ENCODE measurements at places on chromosomes 3 and 15. TPM values are rescaled to one million over a fixed set of nuclear protein-coding genes. Genes with fewer than 3 reads are reported as not detected.

GRCh38 chr3:116994351-116994879 lies 284.8 kb downstream of the TUSC7 start:
- no peak overlapping the region for H3K4me3 ChIP-seq
- no peaks in the 10 kb centered on the region for H3K27me3 ChIP-seq
- DNase-seq, result no peak
- no peaks in the 10 kb centered on the region for H3K4me1 ChIP-seq
- no peaks in the 10 kb centered on the region for H3K36me3 ChIP-seq

DNA sequence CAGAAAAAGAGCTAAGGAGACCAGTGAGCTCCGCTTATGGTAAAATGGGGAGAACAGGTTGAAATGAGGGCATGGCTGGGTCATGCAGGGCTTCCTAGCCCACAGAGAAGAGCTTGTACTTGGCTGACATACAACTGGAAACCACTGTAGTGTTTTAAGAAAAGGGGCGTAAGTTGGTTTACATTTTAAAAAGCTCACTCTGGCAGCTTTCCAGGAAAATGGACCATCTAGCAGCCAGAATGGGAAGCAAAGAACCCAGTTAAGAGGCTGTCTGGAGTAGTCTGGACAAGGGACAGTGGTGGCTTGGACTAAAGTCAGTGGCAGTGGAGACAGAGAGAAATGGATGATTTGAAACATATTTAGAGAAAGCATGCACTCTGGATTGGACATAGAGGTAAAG lies 1.9 kb downstream of the MORC1 start:
- no peaks in the 10 kb centered on the region for H3K27me3 ChIP-seq
- no peak overlapping the region for H3K27ac ChIP-seq
- H3K4me1 ChIP-seq, result no peaks in the 10 kb centered on the region
- H3K36me3 ChIP-seq, result no peaks in the 10 kb centered on the region
- no peak for DNase-seq

- DNase-seq, result no peak
- H3K27me3 ChIP-seq, result no peaks in the 10 kb centered on the region
Observed at GRCh38 chr3:130662501-130662996, 84.1 kb downstream of the PIK3R4 start.

The MELTF gene
- 8.8 TPM for total RNA-seq

Data from H9 (cell line).